ENCODE measurements at places on chromosomes 4 and X.

GRCh38 chr4:38097818-38098217, 137.6 kb downstream of the PTTG2 start:
- no peak for DNase-seq

GRCh38 chrX:103250977-103251376, 4.0 kb downstream of the TCEAL8 start:
- DNase-seq: no peak

GRCh38 chr4:138697851-138698250, 317.7 kb upstream of the NOCT start:
- no peak for DNase-seq

DNA sequence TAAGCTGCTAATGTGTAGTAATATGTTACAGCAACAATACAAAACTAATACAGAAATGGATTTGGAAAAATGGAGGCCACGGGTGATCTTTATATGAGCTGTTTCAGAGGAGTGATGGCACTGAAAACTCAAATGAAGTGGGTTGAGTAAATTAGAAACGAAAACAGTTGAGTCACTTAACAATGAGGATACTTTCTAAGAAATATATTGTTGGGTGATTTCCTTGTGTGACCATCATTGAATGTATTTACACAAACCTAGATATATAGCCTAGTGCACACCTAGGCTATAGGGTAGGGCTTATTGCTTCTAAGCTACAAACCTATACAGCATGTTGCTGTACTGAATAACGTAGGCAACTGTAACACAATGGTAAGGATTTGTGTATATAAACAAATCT, 30.5 kb upstream of the DHX15 start:
- no peak for DNase-seq

- DNase-seq: no peak
These were observed 87.0 kb downstream of the SPCS3 start for GRCh38 chr4:176406736-176407135.

- peak; percentile 56 for DNase-seq
These were observed 150.0 kb downstream of the MAML3 start for GRCh38 chr4:140003876-140004548.

- DNase-seq: no peak
These were observed 3.3 kb downstream of the WDR44 start for GRCh38 chrX:118349188-118349587.

DNA sequence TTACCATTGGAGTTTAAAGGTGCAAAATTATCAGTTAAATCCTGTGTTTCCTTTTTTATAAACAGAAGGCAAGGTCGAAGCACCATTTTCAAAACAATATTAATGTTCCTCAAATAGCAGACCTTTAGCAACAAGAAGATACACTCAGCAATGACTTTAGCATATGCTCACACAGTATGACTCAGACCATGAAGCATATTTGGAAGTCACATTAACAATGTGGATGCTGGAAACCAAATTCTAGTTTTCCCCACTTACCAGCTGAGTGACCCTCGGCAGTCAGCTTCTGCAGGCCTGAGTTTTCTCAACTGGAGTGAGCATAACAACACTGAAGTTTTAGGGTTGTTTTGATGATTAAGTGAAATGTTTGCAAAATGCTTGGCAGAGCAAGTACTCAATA, 130.5 kb downstream of the ANK2 start:
- DNase-seq: no peak

DNA sequence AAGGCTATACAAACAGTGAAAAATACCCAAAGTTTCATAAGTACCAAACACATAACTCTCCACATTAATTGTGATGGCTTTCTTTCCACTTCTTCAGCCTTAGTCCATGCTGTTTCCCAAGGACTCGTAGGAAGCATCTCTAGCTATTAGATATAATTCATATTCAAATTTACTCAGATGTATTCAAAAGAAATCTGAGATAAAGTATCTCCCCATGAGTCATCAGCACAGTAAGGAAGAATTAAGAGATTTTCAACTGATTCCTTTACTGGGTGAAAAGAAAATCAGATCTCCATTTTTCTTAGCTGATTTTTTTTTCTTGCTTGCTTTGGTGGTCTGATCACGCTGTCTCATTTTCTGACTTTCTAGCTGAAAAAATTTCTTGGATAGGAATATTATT, 71.7 kb downstream of the MID1 start:
- DNase-seq: no peak

- no peak for DNase-seq
These were observed 631.6 kb downstream of the SPRY1 start for GRCh38 chr4:124028182-124028581.

- DNase-seq: no peak
These were observed 141.3 kb downstream of the CBR4 start for GRCh38 chr4:168868802-168869201.

GRCh38 chr4:105990933-105991332, 95.7 kb downstream of the NPNT start:
- DNase-seq: no peak

GRCh38 chr4:86892636-86892960, 376 bp upstream of the C4orf36 start:
- peak; percentile 17 for DNase-seq

- no peak for DNase-seq
These were observed 461.2 kb downstream of the KCTD8 start for GRCh38 chr4:43987331-43987944.

GRCh38 chr4:102563000-102563399, 61.8 kb downstream of the NFKB1 start:
- no peak for DNase-seq

DNA sequence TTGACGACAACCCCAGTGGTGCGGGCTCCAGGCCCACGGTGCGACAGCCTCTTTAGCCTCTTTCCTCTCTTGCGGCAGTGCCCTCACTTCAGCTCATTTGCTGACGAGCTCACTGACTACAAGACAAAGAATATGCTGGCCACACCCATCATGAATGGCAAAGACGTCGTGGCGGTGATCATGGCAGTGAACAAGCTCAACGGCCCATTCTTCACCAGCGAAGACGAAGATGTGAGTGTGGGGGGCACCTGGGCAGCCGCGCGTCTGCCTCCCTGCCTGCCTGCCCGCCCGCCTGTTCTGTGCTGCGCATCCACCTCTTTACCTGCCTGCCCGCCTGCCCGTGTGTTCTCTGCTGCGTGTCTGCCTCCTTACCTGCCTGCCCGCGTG, 9.2 kb downstream of the PDE6B start:
- no peak for DNase-seq

DNA sequence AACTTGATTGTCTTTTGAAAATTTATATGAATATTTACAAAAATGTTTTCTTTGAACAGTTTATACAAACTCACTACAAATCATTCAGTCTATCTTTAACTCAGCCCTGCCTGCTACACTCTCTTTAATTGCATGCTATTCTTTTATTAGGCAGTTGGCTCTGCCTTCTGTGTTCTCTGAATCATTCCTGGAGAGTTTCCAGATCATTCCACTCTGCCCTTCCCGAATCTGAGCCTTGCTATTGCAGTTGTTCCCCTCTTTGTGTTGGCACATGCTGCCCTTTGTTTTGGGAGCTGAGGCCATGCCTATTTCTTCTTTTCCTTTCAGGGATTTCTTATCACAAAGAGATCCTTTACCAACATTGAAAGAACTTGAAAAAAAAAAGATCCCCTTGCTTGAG, 8.7 kb upstream of the TECRL start:
- no peak for DNase-seq

- DNase-seq: no peak
These were observed 299.5 kb downstream of the MAPK10 start for GRCh38 chr4:86060341-86060740.

- peak; percentile 5 for DNase-seq
These were observed 33.1 kb downstream of the ENPEP start for GRCh38 chr4:110508827-110509710.

GRCh38 chrX:153983321-153983801, 10.8 kb downstream of the TMEM187 start:
- DNase-seq: no peak

GRCh38 chr4:110268790-110269189, 70.4 kb upstream of the ELOVL6 start:
- no peak for DNase-seq

GRCh38 chr4:42596918-42597317, 60.0 kb downstream of the ATP8A1 start:
- peak; percentile 78 for DNase-seq

GRCh38 chrX:56231537-56232090, 542 bp upstream of the KLF8 start:
- no peak for DNase-seq

- peak; percentile 21 for DNase-seq
These were observed 17.3 kb upstream of the TBC1D14 start for GRCh38 chr4:6892190-6892908.

DNA sequence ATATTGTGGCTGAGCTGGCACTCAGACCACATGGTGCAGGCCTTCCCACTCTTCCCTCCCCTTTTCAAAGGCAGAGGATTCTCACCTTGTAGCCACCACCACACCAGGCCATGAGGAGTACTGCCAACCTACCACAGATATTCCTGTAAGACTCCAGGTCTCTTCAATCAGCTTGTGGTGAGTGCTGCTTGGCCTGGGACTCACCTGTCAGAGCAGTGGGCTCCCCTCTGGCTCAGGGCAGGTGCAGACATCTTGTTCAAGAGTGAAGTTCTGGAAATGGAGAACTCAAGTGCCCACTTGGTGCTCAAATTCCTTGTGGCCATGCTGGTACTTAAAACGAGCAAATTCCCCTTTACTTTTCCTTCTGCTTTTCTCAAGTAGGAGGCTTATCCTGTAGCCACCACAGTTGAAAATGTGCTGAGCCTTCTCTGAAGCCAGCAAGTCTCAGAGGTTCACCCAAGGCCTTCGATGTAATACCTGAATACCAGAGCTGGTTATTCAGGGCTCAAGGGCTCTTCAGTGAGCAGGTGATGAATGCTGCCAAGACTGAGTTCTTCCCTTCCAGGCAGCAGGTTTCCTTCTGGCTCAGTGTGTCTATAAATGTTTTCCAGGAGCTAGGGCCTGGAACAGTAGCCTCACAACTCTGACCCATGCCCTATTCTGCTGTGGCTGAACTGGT, 212.9 kb downstream of the TEX13C start:
- DNase-seq: no peak

GRCh38 chr4:183304067-183304466, 16.0 kb downstream of the CLDN22 start:
- no peak for DNase-seq

DNA sequence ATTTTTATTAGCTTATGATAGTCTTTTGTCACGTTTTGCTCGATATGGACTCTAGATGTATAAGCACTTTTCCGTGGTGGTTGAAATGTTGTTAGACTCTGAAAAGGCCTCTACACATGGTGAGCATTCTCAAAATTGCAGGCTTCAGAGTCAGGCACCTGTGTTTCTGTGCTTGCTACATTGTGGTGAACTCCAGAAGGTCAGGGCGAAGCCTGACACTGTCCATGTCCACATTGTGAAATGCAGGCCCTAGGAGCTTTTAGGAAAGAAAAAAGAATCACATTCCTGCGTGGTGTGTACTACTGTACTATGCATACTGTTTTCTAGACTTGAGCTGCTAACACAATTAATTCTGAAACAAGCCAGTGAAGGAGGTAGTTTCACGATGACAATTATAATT, 86.3 kb downstream of the HS3ST1 start:
- DNase-seq: no peak

DNA sequence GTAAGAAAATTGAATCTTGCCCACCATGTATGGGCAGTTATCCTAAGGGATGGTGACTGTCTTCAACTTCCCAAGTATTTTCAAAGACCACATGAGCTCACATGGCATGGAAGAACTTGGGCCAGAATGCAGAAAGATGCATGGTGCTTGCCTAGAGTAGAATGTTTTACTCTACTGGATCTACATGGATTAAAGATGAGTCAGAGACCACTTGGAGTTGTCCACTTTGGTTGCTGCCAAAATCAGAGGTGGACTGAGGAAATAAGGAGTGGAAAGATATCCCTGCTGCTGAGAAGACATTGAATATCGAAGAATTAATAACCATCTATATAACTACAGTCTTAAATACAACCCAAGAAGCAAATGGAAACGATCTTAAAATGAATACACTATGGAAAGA, 498.1 kb downstream of the NLGN4X start:
- DNase-seq: no peak

GRCh38 chr4:8850830-8851188, 20.8 kb downstream of the HMX1 start:
- no peak for DNase-seq

GRCh38 chrX:54494989-54495813, 833 bp downstream of the FGD1 start:
- DNase-seq: peak; percentile 5

DNA sequence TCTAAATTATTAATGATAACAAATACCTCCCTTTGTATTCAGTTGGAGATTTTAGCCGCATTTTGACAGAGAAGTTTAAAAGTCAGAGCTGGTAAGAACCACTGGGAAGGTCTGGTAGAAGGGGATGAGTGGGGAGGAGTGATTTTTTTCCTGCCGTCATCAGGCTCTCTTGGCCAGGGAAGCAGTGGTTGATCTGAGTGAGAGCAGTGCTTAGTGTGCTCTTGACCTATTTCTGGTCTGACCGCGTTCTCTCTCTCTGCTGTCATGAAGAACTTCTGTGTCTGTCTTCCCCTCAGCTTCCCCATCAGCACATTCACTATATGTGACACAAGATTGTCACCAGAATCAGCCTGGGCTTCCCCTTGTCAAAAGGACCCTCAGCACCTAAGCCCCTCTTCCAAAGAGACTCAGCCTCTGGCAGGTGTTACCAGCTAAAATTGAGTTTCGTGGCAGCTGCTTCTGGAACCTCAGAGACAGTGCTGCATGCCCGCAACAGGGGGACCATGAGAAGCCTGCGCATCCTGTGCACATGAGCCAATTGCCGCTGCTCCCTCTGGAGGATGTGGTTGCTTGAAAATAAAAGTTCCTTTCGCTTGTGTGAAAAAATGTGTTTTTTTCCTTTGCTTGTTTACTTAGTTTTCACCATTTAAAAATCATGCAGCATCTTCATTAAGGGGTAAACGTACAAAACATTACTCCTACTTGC, 268.9 kb downstream of the C4orf33 start:
- DNase-seq: no peak

GRCh38 chrX:97447306-97447705, 563.6 kb downstream of the RPA4 start:
- no peak for DNase-seq

GRCh38 chrX:122788216-122788615, 395.9 kb upstream of the GRIA3 start:
- DNase-seq: no peak

DNA sequence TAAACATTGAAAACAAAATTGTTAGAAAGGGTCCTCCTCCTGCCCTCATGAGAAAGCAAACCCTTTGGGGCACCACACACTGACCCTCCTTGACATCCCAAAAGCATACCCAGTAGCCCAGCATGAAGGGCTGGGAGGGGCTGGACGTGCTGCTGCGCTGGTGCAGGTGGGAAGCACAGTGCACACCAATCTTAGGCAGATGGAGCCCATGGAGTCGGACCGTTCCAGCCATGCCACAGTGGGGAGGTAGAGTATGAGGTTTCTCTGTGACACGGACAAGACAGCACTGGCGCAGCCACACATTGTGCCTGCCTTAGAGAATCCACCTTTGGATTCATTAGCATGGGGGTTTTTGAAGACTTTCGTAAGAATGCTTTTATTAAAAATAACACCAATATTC, 544.2 kb upstream of the FRG1 start:
- no peak for DNase-seq

DNA sequence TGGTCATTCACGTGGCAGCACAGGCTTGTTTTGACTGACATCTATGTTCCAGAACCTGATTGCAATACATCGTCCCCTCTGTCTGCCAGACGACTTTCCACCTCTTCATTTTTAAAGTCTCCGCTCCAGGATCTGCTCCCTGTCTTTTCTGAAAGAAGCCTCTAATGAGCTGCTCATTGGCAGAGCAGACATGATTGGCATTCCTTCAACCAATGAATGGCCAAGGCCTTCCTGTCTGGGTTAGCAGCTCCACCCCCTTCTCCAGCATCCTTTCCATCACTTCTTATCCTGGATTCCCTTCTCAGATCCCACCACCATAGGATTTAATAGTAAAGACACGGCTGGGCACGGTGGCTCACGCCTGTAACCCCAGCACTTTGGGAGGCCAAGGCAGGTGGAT, 202.7 kb upstream of the KLF3 start:
- DNase-seq: no peak

Data from NCI-H526 treated with DMSO at 0.1 percent for 48 hours (cell line).